ENCODE measurements at places on chromosomes 5 and 9.

GRCh38 chr5:10987925-10988504 lies 227.0 kb upstream of the DAP start:
- no peak for DNase-seq

GRCh38 chr5:100165309-100165708 lies 369.9 kb upstream of the FAM174A start:
- no peak for DNase-seq

GRCh38 chr9:136051837-136052471 lies 43.1 kb downstream of the NACC2 start:
- DNase-seq: peak; percentile 68

DNA sequence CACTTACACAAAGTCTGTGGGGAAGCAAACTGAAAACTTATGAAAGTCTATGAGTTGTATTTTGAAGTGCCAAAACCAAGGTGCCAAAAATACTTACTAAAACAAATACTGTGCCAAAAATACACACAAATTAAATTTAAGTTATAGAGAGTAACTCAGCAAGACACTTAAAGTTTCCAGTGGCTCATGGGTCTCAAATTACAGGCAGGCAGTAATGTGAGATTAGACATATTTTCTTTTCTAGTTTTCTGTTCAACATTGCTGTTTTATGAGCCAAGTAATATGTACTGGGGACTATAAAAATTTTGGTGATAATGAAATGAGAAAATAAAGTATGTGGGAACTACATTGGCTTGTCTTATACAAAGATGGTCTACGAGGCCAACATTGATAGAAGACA lies 172.2 kb upstream of the SNX2 start:
- DNase-seq: no peak

- DNase-seq: no peak
These were observed 72.5 kb downstream of the TRIM36 start for GRCh38 chr5:115097236-115097635.

DNA sequence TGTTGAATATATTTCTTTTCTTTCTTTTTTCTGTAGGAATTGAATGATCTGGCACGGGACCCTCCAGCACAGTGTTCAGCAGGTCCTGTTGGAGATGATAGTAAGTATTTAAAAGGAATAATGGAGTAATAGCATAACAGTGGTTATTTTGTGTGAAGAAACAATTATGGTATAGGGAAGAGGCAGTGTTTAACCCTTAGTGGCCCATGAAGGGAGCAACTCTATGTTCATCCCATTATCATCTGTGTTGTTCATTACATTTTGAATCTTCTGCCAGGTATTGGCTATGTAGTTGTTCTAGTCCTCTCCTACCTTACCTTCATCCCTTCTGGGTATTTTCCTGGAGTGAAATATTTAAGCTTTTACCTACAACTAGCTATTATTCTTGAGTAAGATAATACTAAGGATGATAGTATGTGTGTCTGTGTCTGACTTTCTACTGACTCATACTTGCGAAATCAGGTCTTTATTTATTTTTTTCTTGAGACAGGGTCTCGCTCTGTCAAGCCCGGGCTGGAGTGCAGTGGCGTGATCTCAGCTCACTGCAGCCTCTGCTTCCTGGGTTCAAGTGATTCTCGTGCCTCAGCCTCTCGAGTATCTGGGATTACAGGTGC lies 39.3 kb downstream of the UBE2D2 start:
- DNase-seq: no peak

GRCh38 chr9:69215774-69216485 lies 41.9 kb downstream of the TJP2 start:
- no peak for DNase-seq

DNA sequence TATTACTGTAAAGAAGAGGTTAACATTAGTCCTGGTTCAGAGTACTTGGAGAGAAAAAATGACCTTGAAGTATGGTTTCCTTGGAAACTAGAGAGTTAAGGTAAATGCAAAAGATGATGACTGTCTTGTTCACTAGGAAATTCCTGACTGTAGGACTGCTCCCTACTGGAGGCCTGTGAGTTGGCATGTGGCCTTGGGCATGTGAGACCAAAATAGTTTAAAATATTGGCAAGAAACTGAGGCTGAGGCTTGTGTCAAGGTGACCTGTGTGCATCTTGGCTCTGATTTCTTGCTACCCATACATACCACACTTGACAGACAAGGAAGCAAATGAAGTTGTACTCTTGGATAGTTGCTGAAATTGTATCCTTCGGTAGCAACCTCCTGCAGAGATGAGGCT lies 96.5 kb downstream of the TARS1 start:
- DNase-seq: no peak

- DNase-seq: no peak
These were observed 12.4 kb downstream of the SLC30A5 start for GRCh38 chr5:69105996-69106906.

- DNase-seq: no peak
These were observed 30.0 kb downstream of the ARHGEF37 start for GRCh38 chr5:149611326-149611725.

DNA sequence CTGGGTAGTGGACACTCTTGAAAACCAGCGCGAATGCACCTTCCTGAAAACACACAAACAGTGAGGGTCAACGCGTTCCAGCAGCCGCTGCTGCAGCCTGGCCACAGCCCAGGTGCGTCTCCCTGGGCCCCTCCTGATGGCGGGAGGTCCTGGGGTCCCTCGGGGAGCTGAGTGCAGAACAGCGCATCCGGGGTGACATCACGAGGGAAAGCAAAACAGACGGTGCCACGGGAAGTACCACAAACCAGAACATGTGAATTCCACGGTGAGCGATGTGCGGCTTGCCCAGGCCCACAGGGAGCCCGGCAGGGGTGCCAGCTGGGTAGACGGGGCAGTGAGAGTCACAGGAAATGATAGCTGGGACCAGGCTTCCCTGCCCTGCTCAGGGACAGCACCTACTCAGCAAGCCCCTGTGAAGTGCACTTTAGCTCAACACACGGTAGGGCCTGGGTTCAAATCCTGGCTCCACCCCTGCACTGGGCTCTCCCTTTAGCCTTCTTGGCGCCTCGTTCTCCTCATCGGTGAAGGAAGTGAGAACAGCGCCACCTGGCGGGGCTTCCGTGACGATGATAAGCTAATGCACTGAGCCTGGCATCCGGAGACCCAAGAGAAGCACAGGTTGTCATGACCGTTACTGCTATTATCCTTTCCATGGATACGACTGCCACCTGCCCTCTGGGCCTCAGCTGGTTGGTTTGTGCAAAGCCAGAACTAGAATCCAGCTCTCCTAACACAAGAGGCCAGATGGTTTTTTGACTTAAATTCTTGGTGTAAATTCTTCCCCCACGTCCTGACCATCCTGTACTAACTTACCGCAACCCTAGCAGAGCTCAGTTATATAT lies 24.6 kb downstream of the GFPT2 start:
- DNase-seq: peak; percentile 48

GRCh38 chr5:52799358-52799982 lies 11.8 kb downstream of the ITGA1 start:
- DNase-seq: no peak

DNA sequence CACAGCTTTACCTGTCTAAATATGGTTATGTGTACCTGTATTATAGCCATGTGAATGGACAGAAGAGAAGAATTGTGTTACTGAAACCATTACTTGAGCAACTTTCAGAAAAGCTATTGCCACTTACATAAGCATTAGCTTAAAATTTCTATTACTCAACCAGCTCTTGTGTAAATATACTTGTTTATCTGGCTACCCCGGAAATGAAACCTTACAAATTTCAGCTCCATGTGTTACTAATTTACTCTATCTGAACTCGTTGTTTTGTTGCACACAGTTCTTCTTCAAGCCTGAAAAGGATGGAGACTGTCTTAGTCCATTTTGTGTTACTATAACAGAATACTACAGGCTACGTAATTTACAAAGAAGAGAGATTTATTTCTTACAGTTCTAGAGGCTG lies 22.5 kb upstream of the ADAMTSL1 start:
- DNase-seq: no peak

DNA sequence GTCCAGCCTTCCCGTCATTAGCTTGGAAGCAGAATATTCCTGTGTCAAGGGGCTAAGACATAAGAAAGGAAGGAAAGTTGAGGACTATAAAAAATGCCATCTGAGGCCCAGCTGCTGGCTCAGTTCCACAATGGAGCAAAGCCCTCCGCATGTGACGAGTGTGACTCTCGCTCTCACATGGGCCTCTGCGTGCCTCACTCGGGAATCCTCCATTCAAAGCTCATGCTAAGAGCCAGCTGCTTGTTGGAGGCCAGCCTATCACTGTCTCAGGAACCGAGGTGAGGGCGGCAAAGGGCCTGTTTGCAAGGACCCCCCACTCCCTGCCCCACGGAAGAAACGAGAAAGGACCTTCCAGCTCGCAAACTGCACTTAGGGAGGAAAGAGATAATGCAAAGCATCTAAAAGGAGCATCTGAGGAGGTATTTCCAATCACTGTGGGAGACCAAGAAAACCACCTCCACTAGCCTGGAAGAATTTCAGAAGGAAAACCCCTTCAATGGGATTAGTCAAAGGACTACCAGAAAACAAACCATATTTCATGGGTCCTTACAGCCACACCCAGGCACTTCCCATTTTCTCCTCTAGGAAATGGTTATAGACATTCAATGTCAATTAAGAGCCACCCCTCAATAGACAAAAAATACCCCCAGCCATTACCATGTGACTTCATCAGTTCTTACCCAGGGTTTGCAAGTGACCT lies 95.3 kb downstream of the PRRT1B start:
- no peak for DNase-seq

GRCh38 chr5:34959323-34959722 lies 30.0 kb downstream of the DNAJC21 start:
- no peak for DNase-seq

DNA sequence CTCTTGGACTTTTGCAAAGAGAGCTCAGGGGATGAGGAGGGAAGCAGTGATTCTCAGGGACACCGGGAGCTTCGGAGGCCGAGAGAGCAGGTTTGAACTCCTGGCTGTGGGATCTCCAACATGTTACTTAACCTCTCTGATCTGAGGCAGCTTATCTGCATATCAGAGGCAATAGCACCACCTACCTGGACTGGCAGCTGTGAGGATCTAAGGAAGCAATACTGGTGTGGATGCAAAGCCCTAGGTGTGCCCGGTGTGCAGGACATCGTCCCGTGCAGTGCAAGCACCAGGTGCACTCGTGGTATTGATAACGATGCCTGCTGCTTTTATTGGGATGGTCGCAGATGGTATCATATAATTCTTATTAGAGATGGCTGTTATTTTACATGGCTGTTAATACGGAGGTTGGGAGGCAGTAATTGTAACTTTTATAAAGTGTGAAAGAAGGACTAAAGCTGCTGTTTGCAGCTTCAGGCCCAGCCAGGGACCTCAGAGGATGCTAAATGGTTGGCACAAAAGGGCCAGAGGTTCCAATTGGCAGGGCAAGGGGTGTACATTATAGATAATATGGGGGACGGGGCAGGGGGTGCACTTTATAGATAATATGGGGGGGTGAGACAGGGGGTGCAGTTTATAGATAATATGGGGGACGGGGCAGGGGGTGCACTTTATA lies 14.9 kb downstream of the COL5A1 start:
- DNase-seq: no peak

- DNase-seq: no peak
These were observed 49.8 kb downstream of the RASEF start for GRCh38 chr9:83012922-83013838.

DNA sequence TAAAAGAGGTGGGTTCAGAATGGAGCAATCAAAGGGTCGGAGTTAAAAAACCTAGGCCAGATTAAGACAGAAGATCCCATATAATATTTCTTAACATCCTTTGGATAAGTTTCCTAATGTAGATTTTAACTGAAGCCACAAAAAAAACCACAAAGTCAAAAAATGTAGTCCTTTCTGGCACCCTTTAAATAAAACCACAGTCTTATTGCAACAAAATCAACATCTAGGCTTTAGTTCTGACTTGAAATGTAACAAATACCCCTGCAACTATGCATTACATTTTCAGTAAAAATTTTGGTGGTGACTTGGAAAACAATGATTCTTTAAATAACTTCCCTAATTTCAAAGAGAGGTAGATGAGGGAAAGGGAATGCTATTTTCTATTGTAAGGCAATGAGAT lies 109.2 kb downstream of the PSAT1 start:
- no peak for DNase-seq

DNA sequence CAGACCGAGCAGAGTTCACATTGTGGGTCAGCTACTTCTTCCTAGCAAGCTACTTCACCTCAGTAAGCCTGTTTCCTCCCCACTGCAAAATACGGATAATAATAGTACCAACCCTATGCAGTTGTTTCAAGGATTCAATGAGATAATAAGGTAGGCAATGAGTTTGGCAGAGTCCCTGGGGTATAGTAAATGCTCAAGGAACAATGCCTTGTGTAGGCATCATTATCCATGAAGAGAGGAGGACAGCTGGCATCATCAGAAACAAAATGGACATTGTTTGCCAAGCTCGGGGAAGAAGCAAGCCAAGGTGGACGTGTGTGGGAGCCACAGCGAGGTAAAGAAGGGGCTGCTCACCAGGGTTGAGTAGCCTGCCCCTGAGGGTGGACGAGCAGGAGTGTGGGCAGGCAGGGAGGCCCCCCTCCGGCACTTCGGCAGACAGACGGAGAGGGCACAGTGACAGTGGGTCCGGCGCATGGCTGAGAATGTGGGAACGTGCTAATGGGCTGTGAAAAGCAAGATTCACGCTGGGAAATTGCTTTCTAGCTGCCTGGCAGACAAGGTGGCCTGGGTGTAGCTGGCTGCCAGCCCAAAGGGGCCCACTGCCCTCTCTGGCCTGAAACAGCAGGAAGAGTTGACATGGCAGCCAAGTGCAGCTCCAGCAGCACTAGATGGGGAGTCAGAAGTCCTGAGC lies 10.1 kb downstream of the CAMK2A start:
- no peak for DNase-seq

DNA sequence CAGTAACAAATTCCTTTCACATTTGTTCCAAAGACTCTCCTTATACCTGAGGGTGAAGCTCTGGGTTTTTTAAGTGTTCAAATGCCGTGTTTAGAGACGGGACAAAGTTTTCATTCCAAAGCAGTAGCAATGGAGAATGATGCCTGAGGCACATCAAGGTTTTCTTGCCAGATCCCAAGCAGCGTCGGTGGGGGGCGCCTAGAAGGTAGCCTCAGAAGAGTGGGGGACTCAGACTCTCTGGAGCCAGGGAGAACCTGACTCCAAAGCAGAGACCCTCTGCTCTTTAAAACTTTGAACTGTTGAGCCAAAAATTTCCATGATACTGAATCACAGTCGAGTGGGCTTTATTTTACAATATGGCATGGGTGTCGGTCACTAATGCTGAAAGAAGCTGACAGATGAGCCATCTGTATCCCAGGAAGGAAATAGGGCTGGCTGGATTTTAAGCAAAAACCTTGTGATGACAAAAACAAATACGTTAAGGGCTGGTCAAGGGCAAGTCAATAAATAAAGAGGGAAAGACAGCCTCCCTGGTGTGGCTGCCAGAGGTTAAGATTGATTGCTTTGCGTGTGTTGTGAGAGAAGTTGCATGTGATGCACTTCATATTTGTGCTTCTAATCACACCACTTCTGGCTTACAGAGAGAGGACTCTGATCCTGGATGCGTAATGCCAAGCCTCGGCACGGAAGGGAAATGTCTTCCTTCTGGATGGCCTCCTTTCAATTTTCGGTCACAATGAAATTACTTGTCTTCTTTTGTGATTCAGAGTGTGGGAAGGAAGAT lies 161.1 kb upstream of the EFNA5 start:
- DNase-seq: no peak

- DNase-seq: no peak
These were observed 295.7 kb upstream of the PANK3 start for GRCh38 chr5:168874713-168875380.

- DNase-seq: no peak
These were observed 116.0 kb upstream of the LMX1B start for GRCh38 chr9:126497660-126498275.

GRCh38 chr5:83472508-83473345 lies 1.2 kb downstream of the VCAN start:
- DNase-seq: no peak

- DNase-seq: no peak
These were observed at the start of gene HK3 for GRCh38 chr5:176899296-176899891. Gene HK3, minus strand, starts transcription at chr5:176899346. Its CDS starts 3,187 bp downstream, at chr5:176896159.

- no peak for DNase-seq
These were observed 153.2 kb upstream of the MAST4 start for GRCh38 chr5:66442951-66443445.

Measured in NCI-H2081 treated with DMSO at 0.1 percent for 48 hours (cell line).